ENCODE measurements at places on chromosomes 6 and 20. TPM values are rescaled to one million over a fixed set of nuclear protein-coding genes. Genes with fewer than 3 reads are reported as not detected.

Gene FOXO3
- 63.9 TPM for total RNA-seq

Gene SPATS1
- total RNA-seq: under 0.01 TPM

Gene RAB44
- total RNA-seq: under 0.01 TPM

Gene ZBTB9
- total RNA-seq: 4.9 TPM

Gene TM9SF4
- 22.3 TPM for total RNA-seq

Gene TRIM15
- not detected for total RNA-seq

Gene CALHM5
- total RNA-seq: 4.4 TPM

GRCh38 chr6:154356113-154356512 is 490 bp downstream of the IPCEF1 start:
- H3K27ac ChIP-seq: no peak overlapping the region
- H3K27me3 ChIP-seq: no peaks in the 10 kb centered on the region
- H3K36me3 ChIP-seq: no peaks in the 10 kb centered on the region
- no peak for DNase-seq

DNA sequence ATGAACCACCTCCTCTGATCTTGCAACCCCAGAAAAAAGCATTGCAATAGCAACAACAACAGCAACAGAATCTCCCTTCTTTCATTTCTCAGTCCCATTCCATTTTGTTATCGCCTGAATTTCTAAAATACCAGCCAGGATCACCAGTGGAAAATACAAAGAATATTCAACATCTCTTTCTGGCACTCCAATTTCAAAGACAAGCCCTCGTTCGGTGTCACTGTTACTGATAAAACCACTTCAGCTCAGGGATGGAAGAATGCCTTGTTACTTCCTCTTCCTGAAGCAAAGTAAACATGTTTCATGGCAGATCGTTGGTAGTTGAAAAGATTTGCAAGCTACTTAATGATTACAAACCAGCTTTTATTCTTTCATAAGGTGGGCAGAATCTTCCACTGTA is 94.0 kb upstream of the SPTLC3 start:
- no peak overlapping the region for H3K4me3 ChIP-seq
- no peaks in the 10 kb centered on the region for H3K36me3 ChIP-seq
- H3K27me3 ChIP-seq: no peaks in the 10 kb centered on the region
- no peaks in the 10 kb centered on the region for H3K4me1 ChIP-seq

DNA sequence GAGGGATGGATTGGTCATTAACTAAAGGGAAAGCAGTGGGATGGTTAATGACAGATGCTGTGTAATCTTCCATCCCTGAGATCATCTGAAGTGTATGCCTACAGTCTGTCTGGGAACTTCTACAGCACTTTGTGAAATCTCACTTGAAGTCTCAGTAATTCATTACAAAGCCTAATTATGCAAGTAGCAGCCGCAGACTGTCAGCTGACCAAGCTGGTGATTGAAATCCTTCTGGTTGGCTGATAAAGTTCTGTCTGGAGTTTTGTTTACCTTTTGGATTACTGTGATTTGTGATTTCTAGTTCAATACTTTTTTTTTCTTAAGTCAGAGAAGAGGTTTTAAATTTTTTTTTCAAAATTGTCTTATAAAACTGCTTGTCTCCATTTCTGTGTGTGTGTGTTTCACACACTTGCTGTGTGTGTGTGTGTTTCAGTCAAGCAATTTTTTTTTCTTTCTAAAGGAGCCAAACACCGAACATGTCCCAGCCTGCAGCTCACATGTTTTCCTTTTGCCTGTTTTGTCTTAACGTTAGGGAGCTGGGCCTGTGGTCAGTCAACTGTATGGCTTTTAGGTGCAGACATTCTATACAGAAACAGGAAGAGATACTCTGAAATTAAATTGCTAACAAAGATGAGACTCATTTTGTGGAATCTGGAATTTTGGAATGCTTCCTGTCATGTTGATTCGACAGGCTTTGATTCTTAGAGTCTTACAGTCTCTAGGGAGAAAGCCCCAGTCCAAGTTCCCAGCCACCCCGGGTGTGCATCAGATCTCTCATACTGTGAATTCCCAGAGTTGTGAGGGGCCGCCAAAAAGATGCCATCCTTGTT is 28.5 kb upstream of the ADGRF4 start:
- no peaks in the 10 kb centered on the region for H3K27me3 ChIP-seq
- H3K4me1 ChIP-seq: no peaks in the 10 kb centered on the region
- H3K27ac ChIP-seq: no peak overlapping the region
- H3K36me3 ChIP-seq: no peaks in the 10 kb centered on the region

GRCh38 chr6:153207617-153208016 is 76.5 kb upstream of the RGS17 start:
- H3K27ac ChIP-seq: no peak overlapping the region
- no peaks in the 10 kb centered on the region for H3K4me1 ChIP-seq
- no peaks in the 10 kb centered on the region for H3K36me3 ChIP-seq
- DNase-seq: peak; percentile 3
- H3K4me3 ChIP-seq: no peak overlapping the region

- no peaks in the 10 kb centered on the region for H3K36me3 ChIP-seq
- no peak overlapping the region for H3K27ac ChIP-seq
- DNase-seq: peak; percentile 21
- no peaks in the 10 kb centered on the region for H3K4me1 ChIP-seq
- H3K4me3 ChIP-seq: no peak overlapping the region
These were observed 86.1 kb upstream of the EZR start for GRCh38 chr6:158905277-158905676.

Data from fibroblast of lung (primary cell).